ENCODE measurements at places on chromosomes 4 and X.

- no peak for DNase-seq
Measured at GRCh38 chr4:17778431-17778830, 3.0 kb downstream of the FAM184B start.

DNA sequence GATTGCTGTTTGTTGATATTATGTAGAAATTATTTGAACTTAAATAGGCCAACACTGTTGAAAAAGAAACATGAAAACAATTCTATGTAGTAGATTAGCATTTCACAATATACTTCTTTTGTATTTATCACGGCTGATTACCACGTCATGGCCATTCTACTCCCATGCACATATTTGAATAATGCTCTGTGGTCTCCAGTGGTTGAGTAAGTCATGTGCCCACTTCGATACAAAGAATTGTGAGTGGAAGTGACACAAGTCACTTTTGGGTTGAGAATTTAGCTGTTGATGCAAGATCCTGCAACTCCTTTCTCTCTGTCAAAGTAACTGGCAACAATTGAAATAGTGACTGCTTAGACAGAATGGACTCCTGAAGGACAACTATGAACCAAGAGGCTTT is 6.7 kb upstream of the FSTL5 start:
- DNase-seq, result no peak

DNA sequence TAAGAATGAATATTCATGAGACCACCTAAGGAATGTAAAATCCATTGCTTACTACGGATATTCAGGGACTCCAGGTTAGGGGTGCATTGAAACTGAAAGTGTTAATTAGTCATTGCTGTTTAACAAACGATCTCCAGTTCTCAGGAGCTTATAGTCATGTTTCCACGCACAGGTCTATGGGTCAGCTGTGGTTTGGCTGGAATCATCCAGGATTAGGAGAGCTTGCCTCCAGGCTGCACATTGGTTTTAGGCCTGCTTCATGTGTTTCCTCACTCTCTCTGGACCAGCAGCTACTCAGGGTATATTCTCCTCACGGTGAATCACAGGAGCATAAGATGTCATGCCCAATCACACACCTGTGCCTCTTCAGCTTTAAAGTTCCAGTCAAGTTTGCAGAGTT is 98.9 kb downstream of the ATXN3L start:
- DNase-seq, result peak; percentile 51

DNA sequence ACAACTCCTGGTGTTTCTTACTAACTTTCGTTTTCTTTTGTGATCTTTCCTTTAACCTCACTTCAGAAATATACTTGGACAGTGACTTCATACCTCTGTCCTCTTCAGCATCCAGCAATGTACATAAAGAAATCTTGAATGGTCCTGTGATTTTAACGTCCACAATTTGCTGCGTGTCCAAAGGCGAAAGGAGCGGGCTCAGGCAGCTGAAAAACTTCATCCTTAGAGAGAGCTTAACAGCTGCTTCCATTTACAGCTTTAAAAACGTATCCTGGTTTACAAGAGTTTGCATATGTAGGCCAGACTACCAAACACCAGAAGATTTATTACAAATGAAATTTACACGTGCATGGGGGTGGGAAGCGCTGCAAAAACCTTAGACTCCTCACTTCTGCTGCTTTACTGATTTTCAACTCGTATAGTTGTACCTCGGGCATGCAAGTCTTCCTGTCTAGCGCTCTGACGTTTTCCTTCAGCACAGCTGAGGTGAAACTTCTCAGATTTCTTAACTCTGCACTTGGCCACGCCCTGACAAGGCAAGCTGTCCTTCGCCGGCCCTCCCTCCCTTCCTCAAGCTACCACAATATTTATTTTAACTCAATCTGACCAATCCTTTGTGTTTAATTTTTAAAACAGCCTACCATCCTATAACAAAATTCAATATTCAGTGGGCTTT is 406.4 kb downstream of the FAM47A start:
- DNase-seq, result no peak

DNA sequence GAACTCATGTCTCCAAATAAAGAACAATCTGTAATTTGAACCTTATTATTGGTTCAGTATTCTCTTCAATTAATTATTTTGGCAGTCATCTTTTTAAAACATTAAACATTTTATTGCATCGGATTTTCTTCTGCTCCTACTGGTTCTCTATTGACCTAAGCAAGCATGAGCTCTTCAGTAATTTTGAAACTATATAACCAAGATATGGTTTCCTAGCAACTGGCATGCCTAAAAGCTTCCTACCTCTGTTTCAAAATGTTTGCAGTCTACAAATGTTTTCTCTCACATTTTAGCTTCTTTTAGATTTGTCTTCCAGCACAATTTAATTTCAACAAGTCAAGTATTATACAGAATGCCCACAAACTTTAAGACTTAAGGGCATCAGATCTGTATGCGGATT is 371.3 kb downstream of the GPM6A start:
- no peak for DNase-seq

GRCh38 chr4:8854016-8854415 is 17.6 kb downstream of the HMX1 start:
- no peak for DNase-seq

- DNase-seq, result no peak
Measured at GRCh38 chr4:78809295-78809694, 33.1 kb downstream of the BMP2K start.

GRCh38 chr4:76960014-76960413 is 10.5 kb downstream of the SEPTIN11 start:
- peak; percentile 47 for DNase-seq

GRCh38 chr4:38396845-38397547 is 267.0 kb upstream of the KLF3 start:
- no peak for DNase-seq

GRCh38 chr4:25346913-25347312 is 30.1 kb upstream of the ANAPC4 start:
- DNase-seq, result no peak

GRCh38 chrX:67720344-67720743 is 176.5 kb downstream of the AR start:
- DNase-seq, result no peak

DNA sequence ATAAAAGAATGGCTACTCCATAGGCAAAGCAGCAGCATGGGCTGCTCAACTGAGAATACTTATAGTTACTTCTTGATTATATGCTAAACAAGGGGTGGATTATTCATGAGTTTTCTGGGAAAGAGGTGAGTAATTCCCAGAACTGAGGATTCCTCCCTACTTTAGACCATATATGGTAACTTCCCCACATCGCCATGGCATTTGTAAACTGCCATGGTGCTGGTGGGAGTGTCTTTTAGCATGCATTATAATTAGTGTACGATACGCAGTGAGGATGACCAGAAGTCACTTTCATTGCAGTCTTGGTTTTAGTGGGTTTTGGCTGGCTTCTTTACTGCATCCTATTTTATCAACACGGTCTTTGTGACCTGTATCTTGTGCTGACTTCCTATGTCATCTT is 141.5 kb downstream of the MAGEB17 start:
- DNase-seq, result no peak

DNA sequence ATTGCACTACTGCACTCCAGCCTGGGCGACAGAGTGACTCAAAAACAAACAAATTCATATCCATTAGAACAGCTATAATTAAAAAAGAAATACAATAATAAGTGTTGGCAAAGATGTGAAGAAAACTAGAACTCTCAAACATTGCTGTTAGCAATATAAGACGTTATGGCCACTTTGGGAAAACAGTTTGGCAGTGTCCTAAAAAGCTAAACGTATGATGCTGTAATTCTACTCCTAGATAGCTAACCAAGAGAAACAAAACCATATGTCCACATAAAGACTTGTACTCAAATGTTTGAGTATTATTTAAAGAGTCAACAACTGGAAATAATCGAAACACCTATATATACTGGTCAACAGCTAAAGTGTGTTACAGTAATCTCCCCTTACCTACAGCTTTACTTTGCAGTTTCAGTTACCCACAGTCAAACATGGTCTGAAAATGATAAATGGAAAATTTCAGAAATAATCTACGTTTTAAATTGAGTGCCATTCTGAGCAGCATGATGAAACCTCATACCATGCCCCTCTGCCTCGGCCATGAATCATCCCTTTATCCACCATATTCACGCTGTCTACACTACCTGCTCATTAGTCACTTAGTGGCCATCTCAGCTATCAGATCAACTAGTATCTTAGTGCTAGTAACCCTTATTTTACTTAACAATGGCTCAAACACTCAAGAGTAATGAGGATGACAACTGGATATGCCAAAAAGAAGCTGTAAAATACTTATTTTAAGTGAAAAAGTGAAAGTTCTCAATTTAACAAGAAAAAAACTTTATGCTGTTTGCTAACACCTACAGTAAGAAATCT is 4.9 kb downstream of the ELF2 start:
- peak; percentile 52 for DNase-seq

DNA sequence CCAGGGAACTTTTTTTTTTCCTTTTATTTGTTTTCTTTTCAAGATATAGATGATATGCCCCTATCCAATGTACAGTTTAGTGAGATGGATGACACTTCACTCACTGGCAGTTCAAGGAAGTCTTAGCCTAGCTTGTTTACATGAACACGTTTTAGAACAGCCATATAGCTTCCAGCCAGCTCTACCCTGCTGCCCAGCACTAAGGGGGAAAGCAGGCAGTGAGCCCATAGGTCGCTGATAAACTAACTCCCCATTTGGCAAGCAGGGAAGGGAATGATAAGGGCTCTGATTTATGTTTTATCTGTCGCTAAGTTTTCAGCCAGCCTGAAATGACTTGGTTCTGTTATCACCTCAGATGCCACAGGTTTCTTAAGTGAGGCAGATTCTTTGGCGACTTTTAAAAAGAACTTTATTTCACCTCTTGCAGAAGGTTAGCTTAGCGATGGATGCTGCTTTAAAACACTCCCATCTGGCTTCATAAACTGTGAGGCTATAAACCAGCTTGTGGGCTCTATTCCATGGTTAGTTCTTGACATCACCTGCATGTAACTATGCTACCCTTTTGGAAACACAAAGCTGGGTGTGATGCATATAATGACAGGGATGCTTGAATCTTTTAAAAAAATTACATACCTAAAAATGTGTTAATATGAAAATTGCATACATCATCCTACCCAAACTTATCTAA is 348.4 kb downstream of the FBXO8 start:
- no peak for DNase-seq
